ENCODE measurements at places on chromosomes 6 and 20.

DNA sequence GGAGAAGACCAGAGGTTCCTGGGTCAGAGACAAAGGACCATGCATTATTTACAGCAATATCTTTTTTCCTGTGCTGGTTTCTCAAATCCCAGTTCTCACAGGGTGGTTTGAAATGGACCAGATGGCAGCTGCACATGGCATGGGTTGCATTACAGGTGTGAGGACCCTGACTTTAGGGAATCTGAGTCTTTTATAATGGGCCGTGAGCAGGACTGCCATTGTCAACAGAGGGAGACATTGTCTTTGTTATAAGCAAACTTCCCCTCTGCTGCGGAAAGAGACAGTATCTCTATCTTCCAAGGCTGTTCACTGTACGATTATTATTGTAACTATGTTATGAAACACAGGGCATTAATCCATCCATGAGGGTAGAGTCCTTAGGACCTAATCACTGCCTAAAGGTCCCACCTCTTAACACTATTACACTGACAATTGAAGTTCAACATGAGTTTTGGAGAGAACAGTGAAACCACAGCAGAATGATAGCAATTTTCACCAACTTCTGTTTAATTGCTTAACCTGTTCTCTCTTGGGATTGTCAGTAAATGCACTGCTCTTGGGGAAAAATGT, 156.1 kb upstream of the AGPAT4 start:
- DNase-seq: no peak

DNA sequence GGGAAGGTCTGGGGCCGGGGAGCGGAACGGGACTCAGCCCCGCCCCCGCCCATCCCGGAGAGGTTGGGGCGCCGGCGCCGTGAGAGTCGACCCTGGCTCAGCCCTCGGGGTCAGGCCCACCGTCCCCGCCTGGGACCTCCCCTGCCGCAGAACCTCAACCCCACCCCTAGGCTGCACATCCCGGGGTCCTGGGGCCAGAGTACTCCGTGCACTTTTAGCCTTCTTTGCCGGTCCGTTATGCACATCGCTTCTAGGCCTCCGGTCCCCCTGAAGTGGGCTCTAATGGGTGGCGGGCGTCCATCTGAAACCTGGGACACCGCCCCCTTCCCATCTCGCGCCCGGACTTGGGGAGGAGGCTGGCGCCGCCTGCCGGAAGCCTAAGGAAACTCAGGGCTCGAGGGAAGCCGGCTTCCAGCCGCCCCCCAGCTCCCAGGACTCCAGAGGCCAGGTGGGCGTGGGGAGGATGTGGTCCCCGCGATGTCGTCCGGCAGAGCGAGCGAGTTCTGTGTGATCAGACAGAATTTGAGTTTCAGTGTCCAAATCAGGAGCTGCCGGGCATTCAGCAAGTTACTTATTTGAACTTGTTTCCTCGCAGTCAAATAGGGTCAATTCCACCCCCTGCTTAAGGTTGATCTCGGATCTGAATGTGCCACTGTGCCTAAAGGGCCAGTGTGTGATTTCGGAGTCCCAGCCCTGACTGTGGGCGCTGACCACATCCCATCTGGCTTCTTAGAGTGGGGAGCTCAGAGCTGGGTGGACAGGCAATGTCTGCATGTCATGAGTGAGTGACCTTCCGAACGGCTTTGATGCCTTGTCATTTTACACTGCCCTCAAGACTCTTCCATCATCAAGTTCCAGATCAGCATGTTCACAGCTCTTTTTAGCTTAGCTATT, 47.6 kb downstream of the CPXM1 start:
- DNase-seq: no peak

- DNase-seq: no peak
These were observed 3.2 kb upstream of the ZMYND8 start for GRCh38 chr20:47359530-47360296.

- no peak for DNase-seq
These were observed 168.2 kb upstream of the FOXQ1 start for GRCh38 chr6:1143655-1144054.

DNA sequence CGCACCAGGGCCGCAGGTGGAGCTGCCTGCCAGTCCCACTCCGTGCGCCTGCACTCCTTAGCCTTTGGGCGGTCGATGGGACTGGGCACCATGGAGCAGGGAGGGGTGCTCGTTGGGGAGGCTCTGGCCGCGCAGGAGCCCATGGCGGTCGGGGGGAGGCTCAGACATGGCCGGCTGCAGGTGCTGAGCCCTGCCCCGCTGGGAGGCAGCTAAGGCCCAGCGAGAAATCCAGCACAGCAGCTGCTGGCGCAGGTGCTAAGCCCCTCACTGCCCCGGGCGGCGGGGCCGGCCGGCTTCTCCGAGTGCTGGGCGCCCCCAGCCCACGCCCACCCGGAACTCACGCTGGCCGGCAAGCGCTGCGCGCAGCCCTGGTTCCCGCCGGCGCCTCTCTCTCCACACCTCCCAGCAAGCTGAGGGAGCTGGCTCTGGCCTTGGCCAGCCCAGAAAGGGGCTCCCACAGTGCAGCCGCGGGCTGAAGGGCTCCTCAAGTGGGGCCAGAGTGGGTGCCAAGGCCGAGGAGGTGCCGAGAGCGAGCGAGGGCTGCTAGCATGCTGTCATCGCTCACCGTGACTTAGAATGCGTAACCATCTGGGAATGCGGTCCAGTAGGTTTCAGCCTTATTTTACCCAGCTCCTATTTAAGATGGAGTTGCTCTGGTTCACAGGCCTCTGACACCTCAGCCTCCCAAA, 77.3 kb downstream of the C6orf52 start:
- no peak for DNase-seq

DNA sequence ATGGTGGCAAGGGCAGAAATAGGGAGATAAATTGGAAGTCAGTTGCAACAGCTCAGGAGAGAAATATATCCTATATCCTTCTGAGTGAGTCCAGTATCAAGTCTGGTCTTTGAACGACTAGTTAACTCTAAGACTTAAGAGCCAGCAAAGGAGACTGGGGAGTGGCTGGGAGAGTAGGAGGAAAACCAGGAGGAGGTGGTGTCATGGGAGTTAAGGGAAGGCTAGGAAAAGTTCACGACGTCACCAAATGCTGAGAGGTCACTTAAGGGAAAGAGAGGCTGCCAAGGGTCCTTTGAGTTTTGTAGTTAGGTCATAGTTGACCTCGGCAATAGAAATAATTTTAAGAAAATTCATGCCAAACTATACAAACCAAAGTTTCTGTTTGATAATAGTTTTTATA, 25.1 kb downstream of the ACOT13 start:
- DNase-seq: no peak

- DNase-seq: no peak
These were observed 23.8 kb downstream of the SIM1 start for GRCh38 chr6:100440935-100441334.

DNA sequence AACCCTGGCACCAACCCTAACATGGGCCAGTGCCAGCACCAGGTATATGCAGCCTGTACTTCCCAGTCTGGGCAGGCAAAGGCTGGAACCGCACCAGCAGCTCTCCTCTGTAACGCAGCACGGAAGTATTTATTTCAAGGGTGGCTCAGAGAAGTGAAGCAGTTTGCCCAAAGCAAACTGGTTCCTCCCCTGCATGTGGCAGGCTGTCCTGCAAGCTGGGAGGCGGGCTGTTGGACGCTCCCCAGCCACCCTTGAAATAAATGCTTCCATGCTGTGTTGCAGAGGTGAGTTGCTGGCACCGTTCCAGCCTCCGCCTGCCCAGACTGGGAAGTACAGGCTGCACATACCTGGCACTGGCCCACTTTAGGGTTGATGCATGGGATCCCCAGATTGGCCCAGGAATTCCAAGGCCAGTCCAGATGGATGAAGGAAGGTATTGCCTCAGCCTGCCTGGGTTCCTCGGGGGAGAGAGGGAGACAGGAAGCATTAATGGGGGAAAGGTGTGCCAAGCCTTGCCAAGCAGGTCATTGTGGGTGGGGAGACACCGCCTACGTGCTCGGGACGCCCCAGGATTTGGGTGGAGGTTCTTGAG, 49.8 kb downstream of the PPARD start:
- DNase-seq: no peak

GRCh38 chr6:41588111-41588510, 41.9 kb downstream of the FOXP4 start:
- DNase-seq: no peak

GRCh38 chr6:85169189-85169588, 280.7 kb upstream of the NT5E start:
- DNase-seq: no peak

GRCh38 chr6:27081931-27082330, 165.6 kb upstream of the PRSS16 start:
- no peak for DNase-seq

GRCh38 chr6:17341117-17341805, 52.1 kb upstream of the CAP2 start:
- no peak for DNase-seq

GRCh38 chr6:20693466-20694063, 159.3 kb downstream of the CDKAL1 start:
- DNase-seq: no peak

DNA sequence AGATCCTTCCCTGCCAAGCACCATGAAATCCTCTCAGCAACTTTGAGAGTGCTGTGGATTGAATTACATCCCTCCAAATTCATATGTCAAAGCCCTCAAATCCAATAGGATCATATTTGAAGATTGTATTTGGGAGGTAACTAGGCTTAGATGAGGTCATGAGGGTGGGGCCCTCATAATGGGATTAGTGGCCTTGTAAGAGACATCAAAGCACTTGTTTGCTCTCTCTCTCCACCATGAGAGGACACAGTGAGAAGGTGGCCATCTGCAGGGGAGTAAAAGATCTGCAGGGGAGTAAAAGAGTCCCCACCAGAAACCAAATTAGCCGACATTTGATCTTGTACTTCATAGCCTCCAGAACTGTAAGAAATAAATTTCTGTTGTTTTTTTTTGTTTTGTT, 298.2 kb downstream of the SAMD5 start:
- no peak for DNase-seq

GRCh38 chr6:119938752-119939151, 589.2 kb upstream of the MAN1A1 start:
- DNase-seq: no peak

DNA sequence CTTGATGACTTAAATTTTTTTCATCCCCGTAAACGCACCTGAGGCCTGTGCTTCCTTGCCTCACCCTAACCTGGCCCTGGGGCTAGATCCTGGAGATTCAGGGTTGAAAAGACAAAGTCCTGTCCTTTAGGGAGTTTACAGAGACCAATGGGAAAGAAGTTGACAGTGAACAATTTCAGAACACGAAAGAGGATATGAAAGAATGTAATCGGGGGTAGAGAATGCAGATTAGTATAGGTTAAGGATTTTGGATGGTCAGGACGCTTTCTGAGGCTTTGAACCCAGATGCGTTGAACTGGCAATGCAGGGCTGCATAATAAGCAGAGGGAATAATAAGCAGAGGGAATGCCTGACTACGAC, 1.7 kb upstream of the FBXO5 start:
- no peak for DNase-seq

DNA sequence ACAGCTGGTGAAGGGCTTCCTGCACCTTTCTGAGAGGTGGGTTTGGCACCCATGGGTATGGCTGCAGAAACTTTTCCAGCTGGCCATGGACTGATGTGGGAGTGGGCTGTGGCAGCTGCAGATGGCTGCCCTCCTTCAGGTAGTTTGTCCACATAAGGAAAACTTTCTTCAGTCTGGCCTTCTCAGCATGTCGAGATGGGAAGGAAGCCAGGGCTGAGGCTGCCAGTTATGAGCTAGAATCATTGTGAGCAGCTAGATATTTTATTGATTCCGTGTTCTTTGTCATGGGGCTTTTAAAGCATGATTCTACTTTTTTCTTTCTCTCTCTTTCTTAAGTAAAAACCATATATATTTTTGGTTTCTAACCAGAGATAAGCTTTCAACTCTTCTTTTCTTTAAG, 16.6 kb downstream of the NKX2-4 start:
- DNase-seq: no peak

DNA sequence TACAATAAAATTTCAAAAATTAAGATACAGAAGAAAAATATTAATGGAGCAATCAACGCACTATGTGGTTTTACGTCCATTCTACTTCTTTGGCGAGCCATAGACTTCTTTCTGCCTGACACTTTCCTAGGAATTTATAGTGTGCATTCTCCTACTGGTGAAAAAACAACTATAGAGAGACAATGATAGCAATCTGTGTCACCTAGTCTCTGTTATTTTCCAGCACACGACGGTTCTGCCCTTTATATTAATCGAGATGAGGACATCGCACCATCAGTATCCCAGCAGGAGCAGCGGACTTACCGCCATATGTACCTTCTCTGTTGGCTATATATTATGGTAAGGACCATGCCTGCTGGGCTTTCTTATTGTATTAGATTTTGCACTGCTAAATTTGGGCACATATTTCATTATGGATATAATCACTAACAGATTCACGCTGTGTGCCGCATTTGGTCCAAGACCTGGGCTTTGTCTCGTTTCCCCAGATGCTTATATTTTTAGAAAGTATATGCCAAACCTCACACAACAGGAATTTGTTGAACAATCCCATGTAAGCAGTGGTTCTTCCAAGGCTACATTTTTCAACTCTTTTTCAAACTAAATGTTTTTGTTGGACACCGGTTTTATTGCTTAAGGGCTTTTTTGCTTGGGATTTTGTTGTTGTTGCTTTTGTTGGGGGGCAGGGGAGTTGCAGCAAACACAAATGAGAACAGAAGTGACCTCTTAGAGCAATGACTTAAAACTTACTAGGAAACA, 166.4 kb downstream of the ADAT2 start:
- no peak for DNase-seq

- DNase-seq: no peak
These were observed 56.7 kb downstream of the CD83 start for GRCh38 chr6:14174226-14174625.

- no peak for DNase-seq
These were observed 11.8 kb downstream of the SMOC2 start for GRCh38 chr6:168452685-168453377.

GRCh38 chr6:46053039-46053933, 37.6 kb upstream of the CLIC5 start:
- no peak for DNase-seq

GRCh38 chr6:107132330-107132954, 17.1 kb upstream of the BEND3 start:
- no peak for DNase-seq

DNA sequence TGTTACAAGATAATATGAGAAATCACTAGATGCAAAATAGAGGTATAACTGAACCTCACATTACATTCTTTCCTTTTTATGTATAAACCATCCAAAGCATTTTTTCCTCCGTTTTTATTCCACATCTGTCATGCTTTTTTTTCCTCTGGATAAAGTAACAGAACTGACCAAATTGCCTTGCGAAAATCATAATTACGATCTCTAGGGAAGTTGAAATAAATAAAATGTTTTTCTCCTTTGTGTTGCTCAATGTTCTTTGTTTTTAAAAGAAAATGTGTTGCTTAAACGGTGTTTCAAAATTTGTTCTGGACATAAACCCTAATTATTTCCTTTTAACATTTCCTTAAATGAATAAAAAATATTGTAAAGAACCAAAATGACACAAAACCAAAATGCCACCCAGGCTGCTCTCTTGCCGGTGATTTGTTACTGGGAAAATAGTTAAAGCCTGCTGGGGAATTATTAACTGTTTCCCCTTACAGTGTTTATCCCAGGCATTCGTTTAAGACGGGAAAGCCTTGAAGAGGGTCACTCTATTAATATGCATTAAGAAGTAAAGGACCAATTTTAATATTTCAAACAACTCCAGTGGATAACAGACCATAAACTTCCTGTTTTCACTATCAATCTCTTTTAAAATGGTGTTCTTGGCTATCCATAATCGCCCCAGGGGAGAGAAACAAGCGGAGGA, 1.7 kb upstream of the ADGRB3 start:
- DNase-seq: no peak

- DNase-seq: no peak
These were observed 174.3 kb upstream of the STXBP5 start for GRCh38 chr6:147029923-147030322.

All from esophagus squamous epithelium (tissue), 5 donors.